Naive thymus-derived CD4-positive, alpha-beta T cell (primary cell): ENCODE measurements at places on chromosomes 13 and 19. TPM values are rescaled to one million over a fixed set of nuclear protein-coding genes. Genes with fewer than 3 reads are reported as not detected.

- H3K4me1 ChIP-seq, result peaks cover 14% of the 10 kb centered on the region
- peak overlapping the region; percentile 65 for H3K27ac ChIP-seq
- H3K4me3 ChIP-seq, result peak overlapping the region; percentile 71
- no peaks in the 10 kb centered on the region for H3K36me3 ChIP-seq
- peak; percentile 73 for DNase-seq
- H3K27me3 ChIP-seq, result peaks cover 10% of the 10 kb centered on the region
Observed at GRCh38 chr19:46661735-46662592, 982 bp upstream of the DACT3 start.

DNA sequence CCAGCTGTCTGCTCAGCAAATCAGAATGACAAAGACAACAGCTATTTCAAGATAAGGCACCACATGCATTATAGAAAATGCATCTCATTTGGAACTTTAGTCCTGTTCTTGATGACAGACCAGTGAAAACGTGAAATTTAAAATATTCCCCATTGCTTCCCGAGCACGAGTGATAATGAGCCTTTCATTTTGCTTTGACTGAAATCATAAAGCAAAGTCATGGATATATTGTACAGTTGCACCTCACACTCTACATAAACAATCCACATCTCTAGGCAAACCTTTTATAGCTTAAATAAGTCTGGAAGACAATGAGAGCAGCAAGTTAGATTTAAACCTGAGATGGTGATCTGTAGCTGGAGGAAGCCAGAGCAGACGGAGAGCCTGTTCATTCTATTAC lies 79.1 kb downstream of the FAM216B start:
- no peak overlapping the region for H3K27ac ChIP-seq
- DNase-seq, result no peak
- no peaks in the 10 kb centered on the region for H3K27me3 ChIP-seq
- H3K4me1 ChIP-seq, result no peaks in the 10 kb centered on the region
- no peak overlapping the region for H3K4me3 ChIP-seq

DNA sequence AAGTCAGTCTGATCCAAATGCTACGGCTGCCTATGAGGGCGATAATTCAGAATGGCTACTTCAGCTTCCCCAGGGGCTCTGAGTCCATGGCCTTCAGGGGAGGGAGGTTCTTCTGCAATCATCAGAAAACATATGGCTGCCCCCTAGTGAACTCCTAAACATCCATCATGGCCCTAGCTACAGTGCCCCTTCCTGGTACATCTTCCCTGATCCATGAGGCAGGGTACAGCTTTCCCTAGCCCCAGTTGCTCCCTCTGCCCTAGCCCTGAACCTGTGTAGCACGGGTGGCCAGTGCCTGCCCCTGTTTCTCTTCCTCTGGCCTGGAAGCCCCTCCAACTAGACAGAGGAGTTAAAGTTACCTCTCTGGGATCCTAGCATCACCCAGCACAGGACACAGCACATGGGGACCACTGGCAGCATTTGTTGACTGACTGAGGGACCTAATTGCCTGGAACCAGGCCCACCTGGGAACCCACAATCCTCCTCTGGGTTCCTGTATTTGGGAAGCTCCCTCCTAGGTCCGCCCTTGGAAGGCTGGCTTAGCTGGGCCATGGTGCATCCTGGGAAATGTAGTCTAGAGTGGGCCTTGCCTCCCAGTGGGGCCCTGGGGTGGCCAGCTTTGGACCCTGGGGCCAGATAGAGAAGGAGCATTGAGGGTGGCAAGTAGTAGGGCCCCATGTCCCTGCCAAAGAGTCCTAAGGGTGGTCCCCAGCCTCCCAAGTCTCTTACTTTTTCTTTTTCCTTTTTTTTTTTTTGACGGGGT lies 17.7 kb upstream of the SEMA6B start:
- H3K36me3 ChIP-seq, result no peaks in the 10 kb centered on the region
- no peak overlapping the region for H3K27ac ChIP-seq
- H3K27me3 ChIP-seq, result no peaks in the 10 kb centered on the region
- DNase-seq, result no peak
- H3K4me3 ChIP-seq, result no peak overlapping the region

GRCh38 chr13:62625214-62625881 lies 1209.7 kb upstream of the PCDH20 start:
- no peaks in the 10 kb centered on the region for H3K27me3 ChIP-seq
- no peak overlapping the region for H3K4me3 ChIP-seq
- no peaks in the 10 kb centered on the region for H3K4me1 ChIP-seq
- no peaks in the 10 kb centered on the region for H3K36me3 ChIP-seq

DNA sequence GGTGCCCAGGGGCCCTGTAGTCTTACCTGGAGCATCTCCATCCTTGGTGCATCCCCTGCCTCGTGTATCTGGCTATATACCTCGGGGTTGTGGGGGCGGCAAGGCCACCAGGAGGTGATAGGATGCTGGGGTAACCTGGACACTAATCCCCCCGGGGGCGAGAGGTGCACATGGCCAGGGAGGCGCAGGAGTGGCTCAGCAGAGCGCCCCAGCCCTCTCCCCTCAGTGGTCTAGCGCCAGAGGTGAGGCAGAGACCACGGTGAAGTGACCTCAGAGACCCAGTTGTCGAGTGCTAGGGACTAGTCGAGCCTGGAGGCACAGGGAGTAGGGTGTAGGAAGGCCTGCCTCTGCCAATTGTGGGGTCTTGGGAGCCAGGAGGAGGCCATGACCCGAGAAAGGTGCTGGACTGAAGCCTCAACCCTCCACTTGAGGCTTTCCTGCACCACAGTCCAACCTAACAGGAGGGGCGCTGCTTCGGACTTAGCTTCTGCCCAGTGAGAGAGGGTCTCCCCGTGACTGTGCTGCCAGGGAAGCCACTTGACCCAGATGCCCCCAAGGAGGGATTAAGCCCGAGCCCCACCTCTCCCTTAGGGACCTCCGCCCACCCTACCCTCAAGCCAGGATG lies at the start of gene LHB:
Gene LHB, minus strand, starts transcription at position 51 of the 625 bp plus-strand sequence. Its CDS starts 10 bp downstream, at position 41.
- no peaks in the 10 kb centered on the region for H3K36me3 ChIP-seq
- H3K4me1 ChIP-seq, result no peaks in the 10 kb centered on the region
- H3K27ac ChIP-seq, result peak within 1 kb of the TSS; percentile 48
- peak within 1 kb of the TSS; percentile 76 for H3K4me3 ChIP-seq
- H3K27me3 ChIP-seq, result no peaks in the 10 kb centered on the region

- no peak for DNase-seq
- H3K4me1 ChIP-seq, result peaks cover 18% of the 10 kb centered on the region
- H3K27me3 ChIP-seq, result no peaks in the 10 kb centered on the region
- no peak overlapping the region for H3K4me3 ChIP-seq
- no peak overlapping the region for H3K27ac ChIP-seq
- H3K36me3 ChIP-seq, result no peaks in the 10 kb centered on the region
Observed at GRCh38 chr13:48429036-48429435, 16.1 kb upstream of the LPAR6 start.

GRCh38 chr13:80840316-80840976 lies 499.5 kb upstream of the SPRY2 start:
- no peaks in the 10 kb centered on the region for H3K27me3 ChIP-seq
- no peak overlapping the region for H3K27ac ChIP-seq

- no peaks in the 10 kb centered on the region for H3K27me3 ChIP-seq
- no peak overlapping the region for H3K4me3 ChIP-seq
- H3K36me3 ChIP-seq, result no peaks in the 10 kb centered on the region
- H3K27ac ChIP-seq, result no peak overlapping the region
- no peaks in the 10 kb centered on the region for H3K4me1 ChIP-seq
Observed at GRCh38 chr13:20395061-20395916, 130.4 kb downstream of the CRYL1 start.

- no peaks in the 10 kb centered on the region for H3K27me3 ChIP-seq
- H3K4me3 ChIP-seq, result peak overlapping the region; percentile 50
- DNase-seq, result no peak
- no peak overlapping the region for H3K27ac ChIP-seq
Observed at GRCh38 chr13:113489171-113489548, 1.4 kb downstream of the DCUN1D2 start.

- DNase-seq, result no peak
- no peaks in the 10 kb centered on the region for H3K4me1 ChIP-seq
- H3K27me3 ChIP-seq, result no peaks in the 10 kb centered on the region
- no peak overlapping the region for H3K4me3 ChIP-seq
Observed at GRCh38 chr13:23175920-23176319, 4.9 kb upstream of the SGCG start.

DNA sequence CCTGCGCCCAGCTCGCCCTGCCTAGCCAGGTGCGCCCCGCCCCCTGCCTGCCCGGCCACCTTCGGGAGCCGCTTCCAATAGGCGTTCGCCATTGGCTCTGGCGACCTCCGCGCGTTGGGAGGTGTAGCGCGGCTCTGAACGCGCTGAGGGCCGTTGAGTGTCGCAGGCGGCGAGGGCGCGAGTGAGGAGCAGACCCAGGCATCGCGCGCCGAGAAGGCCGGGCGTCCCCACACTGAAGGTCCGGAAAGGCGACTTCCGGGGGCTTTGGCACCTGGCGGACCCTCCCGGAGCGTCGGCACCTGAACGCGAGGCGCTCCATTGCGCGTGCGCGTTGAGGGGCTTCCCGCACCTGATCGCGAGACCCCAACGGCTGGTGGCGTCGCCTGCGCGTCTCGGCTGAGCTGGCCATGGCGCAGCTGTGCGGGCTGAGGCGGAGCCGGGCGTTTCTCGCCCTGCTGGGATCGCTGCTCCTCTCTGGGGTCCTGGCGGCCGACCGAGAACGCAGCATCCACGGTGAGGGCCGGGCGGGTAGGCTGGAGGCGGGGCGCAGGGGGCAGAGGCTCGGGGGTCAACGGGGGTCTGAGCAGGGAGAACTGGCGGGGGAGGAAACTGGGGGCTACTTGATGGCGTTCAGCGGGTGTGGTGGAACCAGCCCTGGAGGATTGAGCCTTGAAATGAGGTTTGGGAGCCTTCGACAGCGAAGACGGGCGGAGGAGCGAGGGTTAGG lies at the start of gene SPINT2:
Gene SPINT2, plus strand, starts transcription at position 88 of the 727 bp plus-strand sequence. Its CDS starts 320 bp downstream, at position 408.
- H3K4me1 ChIP-seq, result peaks cover 4% of the 10 kb centered on the region
- H3K27ac ChIP-seq, result peak within 1 kb of the TSS; percentile 77
- no peaks in the 10 kb centered on the region for H3K27me3 ChIP-seq
- H3K36me3 ChIP-seq, result no peaks in the 10 kb centered on the region

GRCh38 chr19:45575216-45575615 lies 9.4 kb downstream of the OPA3 start:
- H3K4me1 ChIP-seq, result no peaks in the 10 kb centered on the region
- no peak overlapping the region for H3K27ac ChIP-seq
- no peak for DNase-seq
- H3K4me3 ChIP-seq, result no peak overlapping the region

GRCh38 chr13:109817591-109818535 lies 31.5 kb upstream of the IRS2 start:
- H3K27me3 ChIP-seq, result no peaks in the 10 kb centered on the region
- H3K4me1 ChIP-seq, result no peaks in the 10 kb centered on the region
- DNase-seq, result no peak
- no peak overlapping the region for H3K4me3 ChIP-seq
- no peak overlapping the region for H3K27ac ChIP-seq
- no peaks in the 10 kb centered on the region for H3K36me3 ChIP-seq

DNA sequence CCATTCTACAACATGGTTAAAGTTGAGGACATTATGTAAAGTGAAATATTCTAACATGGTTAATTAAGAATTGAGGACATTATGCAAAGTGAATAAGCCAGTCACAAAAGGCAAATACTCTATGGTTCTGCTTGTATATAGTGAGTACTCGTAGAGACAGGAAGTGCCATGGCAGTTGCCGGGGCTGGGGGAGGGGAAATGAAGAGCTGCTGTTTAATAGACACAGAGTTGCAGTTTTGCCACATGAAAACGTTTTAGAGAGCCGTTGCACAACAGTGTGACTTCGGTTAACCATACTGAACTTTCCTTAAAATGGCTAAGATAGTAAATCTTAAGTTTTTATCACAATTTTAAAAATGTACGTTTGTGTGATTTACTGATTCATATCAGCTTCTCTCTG lies 176.9 kb downstream of the SHISA2 start:
- H3K4me1 ChIP-seq, result peaks cover 44% of the 10 kb centered on the region
- H3K27me3 ChIP-seq, result no peaks in the 10 kb centered on the region
- H3K36me3 ChIP-seq, result no peaks in the 10 kb centered on the region
- DNase-seq, result peak; percentile 77
- peak overlapping the region; percentile 12 for H3K4me3 ChIP-seq
- peak overlapping the region; percentile 55 for H3K27ac ChIP-seq

- no peak overlapping the region for H3K4me3 ChIP-seq
- no peaks in the 10 kb centered on the region for H3K4me1 ChIP-seq
- no peak for DNase-seq
- H3K27me3 ChIP-seq, result no peaks in the 10 kb centered on the region
- H3K36me3 ChIP-seq, result no peaks in the 10 kb centered on the region
Observed at GRCh38 chr13:76271728-76272232, 614.4 kb downstream of the KCTD12 start.

GRCh38 chr19:1252221-1252820 lies 3.9 kb downstream of the MIDN start:
- peak overlapping the region; percentile 63 for H3K4me3 ChIP-seq
- peaks cover 19% of the 10 kb centered on the region for H3K36me3 ChIP-seq
- peak; percentile 56 for DNase-seq
- peak overlapping the region; percentile 93 for H3K27ac ChIP-seq
- H3K27me3 ChIP-seq, result no peaks in the 10 kb centered on the region
- peaks cover 41% of the 10 kb centered on the region for H3K4me1 ChIP-seq

- H3K27ac ChIP-seq, result no peak overlapping the region
- H3K36me3 ChIP-seq, result no peaks in the 10 kb centered on the region
- no peaks in the 10 kb centered on the region for H3K4me1 ChIP-seq
Observed at GRCh38 chr13:57017357-57017756, 123.4 kb upstream of the PRR20A start.

DNA sequence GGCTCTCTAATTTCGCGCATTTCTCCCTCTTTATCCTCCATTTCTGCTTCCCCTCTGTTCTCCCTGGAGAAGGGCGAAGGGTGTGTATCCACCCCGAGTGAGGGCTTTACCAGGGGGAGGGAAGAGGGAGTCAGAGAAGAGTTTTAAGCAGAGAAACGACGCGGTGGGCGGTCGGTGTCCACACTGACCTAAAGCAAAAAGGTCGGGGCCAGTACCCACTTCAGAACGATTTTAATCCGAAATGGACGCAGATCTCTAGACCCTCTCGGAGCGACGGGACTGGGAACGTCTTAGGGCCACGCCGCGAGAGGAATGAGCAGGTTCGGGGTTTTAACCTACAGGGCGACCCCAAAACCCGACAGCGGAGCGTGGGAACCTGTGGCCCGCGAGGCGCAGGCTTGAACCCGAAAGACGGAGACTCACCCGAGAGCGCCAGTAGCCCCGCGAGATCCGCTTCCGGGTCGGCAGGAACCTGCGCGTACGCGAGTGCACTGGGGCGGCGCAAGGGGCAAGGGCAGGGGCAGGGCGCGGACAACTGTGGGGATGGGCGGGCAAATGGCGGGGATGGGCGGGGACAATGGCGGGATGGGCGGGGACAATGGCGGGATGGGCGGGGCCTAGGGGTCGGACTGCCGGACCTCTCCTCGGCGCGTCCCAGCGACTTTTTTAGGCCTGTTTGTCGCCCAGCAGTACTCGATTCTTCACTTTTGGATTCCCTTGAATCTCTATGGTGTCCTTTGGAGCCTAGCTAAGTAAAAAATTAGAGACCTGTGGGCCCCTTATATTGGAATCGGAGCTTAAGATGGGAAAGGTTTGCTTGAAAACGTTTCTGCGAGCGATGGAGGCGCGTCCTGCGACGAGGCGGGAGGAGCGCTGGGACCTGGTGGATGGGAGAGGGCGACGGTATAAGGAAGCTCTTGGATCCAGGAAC lies at the start of gene ZNF677:
Gene ZNF677, minus strand, starts transcription at position 463 of the 931 bp plus-strand sequence. CDS start 3,323 bp downstream, outside the sequence.
- H3K27me3 ChIP-seq, result no peaks in the 10 kb centered on the region
- H3K4me1 ChIP-seq, result no peaks in the 10 kb centered on the region
- H3K27ac ChIP-seq, result peak within 1 kb of the TSS; percentile 66
- no peaks in the 10 kb centered on the region for H3K36me3 ChIP-seq
- peak; percentile 84 for DNase-seq
- H3K4me3 ChIP-seq, result peak within 1 kb of the TSS; percentile 54

The CYP2F1 gene
- 1.1 TPM for total RNA-seq

The RFPL4AL1 gene
- total RNA-seq, result not detected

The GRIN3B gene
- 0.10 TPM in 1 of 2 replicates, not detected in the other for total RNA-seq

The IGFL3 gene
- total RNA-seq, result not detected in 2 replicates

The PLPP2 gene
- not detected for total RNA-seq

The PGLYRP1 gene
- not detected for total RNA-seq

The CEACAM20 gene
- total RNA-seq, result not detected

The IL12RB1 gene
- 25.0 TPM for total RNA-seq

The ELSPBP1 gene
- not detected for total RNA-seq

The CEACAM4 gene
- total RNA-seq, result 1.1 TPM

The RNF225 gene
- total RNA-seq, result not detected

The SGTA gene
- total RNA-seq, result 39.2 TPM
